ENCODE measurements at places on chromosomes 7 and 10.

DNA sequence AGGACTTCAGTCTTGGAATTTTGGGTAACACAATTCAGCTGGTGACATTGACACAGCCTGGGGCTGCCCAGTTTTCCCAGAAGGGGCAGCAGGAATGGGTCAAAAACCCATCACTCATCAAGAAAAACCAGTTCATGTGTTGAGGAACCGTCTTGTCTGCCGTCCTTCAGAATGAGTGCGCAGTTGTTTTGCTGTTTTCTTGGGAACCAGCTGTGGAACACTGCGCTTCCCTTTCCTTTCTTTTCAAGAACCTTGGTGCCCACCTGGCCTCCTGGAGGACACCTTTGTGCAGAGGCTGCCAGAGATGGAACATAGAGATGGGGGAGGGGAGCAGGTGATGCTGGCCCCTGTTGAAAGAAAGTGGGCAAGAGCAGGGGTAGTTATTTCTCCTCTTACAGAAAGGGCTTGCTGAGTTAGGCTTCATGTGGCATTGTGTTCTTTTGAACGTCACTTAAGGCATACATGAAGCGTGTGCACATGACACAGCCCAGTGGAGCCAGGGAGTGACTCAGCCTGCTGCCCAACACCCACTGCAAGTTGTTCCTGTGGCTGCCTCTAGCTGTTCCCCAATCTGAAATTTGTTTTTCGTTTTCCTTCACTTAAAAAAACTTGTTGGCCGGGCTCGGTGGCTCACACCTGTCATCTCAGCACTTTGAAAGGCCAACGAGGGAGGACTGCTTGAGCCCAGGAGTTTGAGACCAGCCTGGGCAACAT, 87.4 kb upstream of the TNS3 start:
- DNase-seq: no peak

DNA sequence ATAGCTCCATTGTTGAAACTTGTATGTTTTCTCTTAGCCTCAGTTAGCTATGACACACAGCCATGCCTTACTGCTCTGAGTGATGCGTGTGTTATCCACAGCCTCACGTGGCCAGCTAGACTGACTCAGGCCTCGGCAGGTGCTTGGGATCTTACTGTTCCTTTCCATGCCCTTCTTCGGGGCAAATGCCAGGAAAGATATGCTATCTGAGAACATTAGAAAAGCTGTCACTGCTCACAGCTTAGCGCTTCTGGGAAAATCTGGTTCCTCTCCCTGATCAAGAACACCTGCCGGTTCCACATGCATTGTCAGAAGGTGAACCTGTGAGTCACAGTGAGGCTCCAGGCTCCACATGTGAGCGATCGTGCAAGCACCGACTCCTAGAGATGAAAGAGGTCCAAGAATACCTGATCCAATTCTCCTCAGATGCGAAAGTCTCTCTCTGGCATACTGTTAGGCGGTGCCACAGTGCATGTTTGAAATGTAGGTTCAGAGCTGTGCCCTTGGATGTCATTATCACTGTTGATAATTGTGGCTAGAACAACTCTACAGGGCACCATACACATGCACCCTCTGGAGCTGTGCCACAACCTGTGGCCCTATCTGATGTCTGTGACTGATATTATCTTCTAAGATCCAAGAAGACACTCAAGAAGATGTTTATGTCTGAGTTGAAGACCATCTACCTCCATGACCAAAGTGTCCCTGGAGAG, 247.8 kb upstream of the IGFBP3 start:
- DNase-seq: no peak

GRCh38 chr7:34758111-34758601, 100.1 kb downstream of the NPSR1 start:
- no peak for DNase-seq

DNA sequence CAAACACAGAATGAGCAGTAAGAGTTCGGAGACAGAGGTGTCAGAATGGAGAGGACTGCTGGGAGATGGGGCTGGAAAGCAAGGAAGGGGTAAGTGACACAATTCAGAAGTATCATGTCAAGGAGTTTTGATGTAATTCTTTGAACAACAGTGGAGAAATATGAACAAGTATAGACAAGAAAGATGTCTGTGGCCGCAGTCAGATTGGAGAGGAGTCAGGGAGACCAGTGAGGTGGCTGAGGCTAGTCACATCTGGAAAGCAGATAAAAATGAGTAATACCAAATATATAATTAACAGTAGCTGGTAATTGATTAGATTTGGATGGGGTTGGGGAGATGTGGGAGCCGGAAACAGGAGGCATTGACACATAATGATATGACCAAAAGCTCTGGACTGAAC, 540.9 kb downstream of the SUGCT start:
- no peak for DNase-seq

GRCh38 chr10:45238896-45239295, 76.5 kb downstream of the OR13A1 start:
- no peak for DNase-seq

- peak; percentile 83 for DNase-seq
Measured at GRCh38 chr7:43954524-43955228, 28.4 kb downstream of the UBE2D4 start.

DNA sequence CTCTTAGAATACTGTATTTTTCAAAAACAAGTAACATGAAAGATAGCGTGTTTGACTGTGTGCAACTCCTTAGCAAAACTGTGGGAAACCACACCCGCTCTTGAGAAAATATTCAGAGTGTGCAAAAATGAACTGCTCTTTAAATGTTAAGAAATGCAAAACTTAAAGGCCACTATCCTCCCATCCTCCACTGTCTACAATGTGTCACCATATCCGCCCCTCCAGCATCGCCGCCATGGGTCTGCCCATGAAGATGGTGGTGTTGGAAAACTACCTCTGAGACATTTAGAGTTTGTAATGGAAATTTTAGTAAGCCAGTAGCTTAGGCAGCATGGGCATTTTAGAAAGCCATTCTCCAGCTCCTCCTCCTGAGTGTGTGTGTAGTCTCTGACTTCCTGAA, 20.1 kb upstream of the NMT2 start:
- no peak for DNase-seq

- DNase-seq: no peak
Measured at GRCh38 chr7:1586126-1586826, 16.4 kb upstream of the PSMG3 start.

DNA sequence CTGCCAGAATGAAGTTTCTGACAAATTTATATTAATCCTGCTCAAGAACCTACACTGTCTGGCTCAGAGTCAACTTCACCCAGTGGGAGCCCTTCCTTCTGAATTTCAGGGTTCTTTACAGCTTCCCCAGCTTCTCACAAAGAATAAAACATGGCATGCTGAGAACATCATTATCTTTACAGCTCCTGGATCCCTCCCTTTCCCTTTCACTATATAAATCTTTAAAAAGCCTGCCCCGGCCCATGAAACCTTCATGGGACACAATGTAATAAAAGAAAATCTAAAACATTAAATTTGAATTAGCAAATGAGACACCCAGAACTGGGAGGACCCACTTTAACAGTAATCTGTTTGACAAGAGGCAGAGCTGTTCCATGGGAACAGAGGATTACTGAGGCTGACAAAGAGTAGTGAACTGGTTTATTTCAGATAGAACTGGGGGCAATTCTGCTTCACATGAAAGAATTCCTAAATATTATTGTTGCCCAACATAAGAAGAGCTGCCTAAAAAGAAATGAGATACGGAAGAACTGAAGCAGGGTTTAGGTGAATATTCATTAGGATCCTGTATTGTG, 222.8 kb downstream of the THSD7A start:
- DNase-seq: no peak

DNA sequence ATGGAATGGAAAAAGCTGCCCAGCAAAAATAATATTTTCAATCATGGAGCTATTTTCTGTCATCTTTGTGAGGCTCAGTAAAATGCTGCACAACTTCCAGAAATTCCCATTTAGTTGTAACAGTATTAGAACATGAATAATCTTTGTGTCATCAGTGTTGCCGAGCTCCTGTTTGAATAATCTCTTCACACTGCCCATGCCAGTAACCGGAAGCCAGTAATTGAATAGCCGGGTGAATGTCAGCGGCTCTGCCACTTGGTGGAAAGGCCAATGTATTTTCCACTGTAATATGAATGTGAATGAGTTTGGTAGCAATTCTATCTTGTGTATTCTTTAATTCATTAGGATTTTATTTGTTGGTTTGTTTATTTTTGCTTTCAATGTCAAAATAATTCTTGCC, 172.5 kb upstream of the INSYN2A start:
- no peak for DNase-seq

DNA sequence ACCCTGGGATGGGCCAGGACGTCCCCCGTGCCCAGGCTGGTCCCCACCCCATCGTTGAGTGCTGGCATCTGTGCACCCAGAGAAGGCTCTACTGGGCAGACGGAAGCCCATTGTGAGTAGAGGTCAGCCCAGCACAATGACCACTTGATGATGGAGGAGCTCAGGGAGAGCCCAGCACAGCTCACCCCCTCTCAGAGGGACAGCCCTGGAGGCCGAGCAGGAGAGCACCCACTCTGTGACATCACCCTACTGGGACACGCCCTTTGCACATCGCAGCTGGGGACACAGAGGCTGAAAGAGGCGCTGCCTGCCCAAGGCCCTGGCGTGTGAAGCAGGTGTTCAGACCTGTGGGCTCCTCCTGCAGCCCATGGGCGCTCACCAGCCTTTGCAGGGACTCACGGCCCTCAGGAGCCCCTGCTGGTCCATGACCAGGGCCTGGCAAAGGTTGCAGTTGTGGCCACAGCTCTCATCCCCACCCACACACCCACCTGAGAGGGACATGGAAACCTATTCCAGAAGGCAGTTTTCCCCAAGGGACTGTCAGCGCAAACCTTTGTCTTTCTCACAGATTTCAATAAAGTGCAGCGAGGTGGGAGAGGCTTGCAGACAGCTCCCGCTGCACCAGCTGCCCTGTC, 67.2 kb upstream of the PPP2R2D start:
- DNase-seq: no peak

DNA sequence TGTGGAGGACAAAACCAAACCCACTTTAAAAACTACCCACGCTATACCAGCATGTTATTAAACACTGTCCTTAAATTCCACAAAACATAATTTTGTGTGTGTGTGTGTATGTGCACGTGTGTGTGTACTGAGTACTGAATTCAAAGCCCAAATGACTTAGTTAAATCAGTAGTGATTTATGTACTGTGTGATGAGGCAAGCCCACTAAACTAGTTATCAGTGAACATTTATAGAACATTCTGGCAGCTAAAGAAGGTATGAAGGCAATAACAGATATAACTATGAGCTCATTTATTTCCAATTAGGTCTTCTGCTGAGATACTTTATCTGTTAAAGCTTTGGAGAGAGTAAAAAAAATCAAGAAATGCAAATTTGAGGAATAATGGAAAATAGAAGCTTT, 115.1 kb downstream of the CPED1 start:
- DNase-seq: no peak

- DNase-seq: no peak
Measured at GRCh38 chr10:43524434-43525247, 49.8 kb downstream of the ZNF239 start.

- DNase-seq: no peak
Measured at GRCh38 chr7:113083816-113084495, 2.7 kb downstream of the GPR85 start.

DNA sequence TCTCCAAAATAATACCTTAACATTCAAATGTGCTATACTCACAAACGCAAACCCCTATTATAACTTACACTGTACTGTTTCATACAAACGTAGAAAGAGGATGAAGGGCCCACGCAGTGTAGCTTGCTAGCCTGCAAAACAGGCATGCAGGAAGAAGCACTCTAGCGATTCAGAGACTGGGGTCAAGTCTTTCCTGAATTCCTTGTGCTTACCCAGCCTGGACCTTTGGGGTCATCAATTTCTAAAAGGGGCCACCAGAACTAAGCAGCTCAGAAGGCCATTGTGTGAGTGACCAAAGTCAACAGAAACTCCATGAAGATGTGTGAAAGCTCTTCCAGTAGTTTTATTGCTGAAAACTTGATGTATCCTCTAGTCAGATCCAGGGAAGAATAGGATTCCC, 111.9 kb downstream of the SVIL start:
- no peak for DNase-seq

DNA sequence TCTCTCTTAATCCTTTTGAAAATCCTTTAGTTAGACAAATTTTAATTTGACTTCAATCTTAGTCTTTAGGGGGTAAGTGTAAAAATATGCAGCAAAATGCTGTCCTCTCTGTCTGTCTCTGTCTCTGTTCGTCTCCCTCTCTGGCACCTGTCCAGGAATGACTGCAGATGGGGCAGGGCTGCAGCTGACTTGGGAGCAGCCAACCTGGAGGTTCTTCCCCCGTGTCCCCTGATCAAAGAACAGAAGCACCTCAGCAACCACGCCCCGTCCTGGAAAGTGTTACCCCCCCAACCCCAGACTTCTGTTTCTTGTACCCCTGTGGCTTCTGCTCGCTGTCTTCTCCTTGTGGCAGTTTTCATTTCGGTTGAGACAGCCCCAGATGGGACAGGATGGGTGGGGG, 141.6 kb upstream of the NPS start:
- DNase-seq: no peak

DNA sequence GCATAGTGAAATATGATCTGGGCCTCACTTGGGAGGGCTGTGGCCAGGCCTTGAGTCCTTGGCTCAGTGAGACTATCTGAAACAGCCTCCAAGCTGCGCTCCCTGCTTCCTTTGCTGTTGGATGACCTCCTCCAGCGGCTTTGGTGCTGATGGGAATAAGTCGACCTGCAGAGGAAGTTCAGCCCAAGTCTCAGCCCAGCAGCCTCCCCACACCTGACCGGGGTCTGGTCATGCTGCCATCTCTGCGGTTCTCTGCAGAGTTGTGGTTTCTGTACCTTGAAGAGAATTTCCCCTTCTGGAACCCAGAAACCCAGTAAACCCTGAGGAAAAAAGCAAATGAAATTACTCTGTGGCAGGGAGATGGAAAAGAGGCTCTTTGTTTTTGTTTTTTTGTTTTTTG, 4.6 kb upstream of the RBAK start:
- DNase-seq: no peak

DNA sequence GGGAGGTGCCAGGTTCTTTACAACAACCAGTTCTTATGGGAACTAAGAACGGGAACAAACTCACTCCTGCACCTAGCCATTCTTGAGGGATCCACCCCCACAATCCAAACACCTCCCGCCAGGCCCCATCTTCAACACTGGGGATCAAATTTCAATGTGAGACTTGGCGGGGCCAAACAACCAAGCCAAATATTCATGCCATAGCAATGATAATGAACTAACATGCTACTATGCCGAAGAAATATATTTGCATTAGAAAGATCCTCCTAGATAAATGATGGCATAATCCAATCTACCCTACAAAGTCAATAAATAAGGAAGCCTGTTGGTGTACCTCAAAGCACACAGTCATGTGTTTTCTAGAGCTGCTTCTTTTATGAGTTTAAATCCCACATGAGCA, 57.6 kb downstream of the CCDC71L start:
- DNase-seq: no peak

Data from endodermal cell (in vitro differentiated cells).